ENCODE measurements at places on chromosomes 5 and 9.
A peak's percentile ranks its signal among the peaks of the same experiment; 100 is the strongest.

GRCh38 chr9:96551403-96551802, 68.2 kb downstream of the CDC14B start:
- DNase-seq = no peak

DNA sequence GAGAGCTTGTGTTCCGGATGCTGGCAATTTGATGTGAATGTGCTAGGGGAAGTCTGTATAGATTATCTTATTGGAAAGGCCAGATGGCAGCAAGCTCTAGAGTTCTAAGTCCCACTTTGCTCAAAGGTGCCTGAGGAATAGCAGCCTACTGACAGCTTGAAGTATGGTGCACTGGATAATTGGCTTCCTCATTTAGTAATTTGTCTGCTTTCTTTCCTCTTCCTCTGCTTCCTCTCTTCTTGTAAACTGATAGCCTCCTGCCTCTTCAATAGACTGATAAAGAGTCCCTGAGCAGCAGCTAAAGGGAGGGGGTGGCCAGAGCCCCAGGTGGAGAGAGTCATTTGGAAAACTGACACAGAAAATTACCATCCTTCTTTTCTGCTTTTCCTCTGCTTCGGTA, 177.3 kb downstream of the FGF1 start:
- no peak for DNase-seq

- DNase-seq = no peak
Observed at GRCh38 chr5:112163435-112163834, 255.6 kb downstream of the EPB41L4A start.

DNA sequence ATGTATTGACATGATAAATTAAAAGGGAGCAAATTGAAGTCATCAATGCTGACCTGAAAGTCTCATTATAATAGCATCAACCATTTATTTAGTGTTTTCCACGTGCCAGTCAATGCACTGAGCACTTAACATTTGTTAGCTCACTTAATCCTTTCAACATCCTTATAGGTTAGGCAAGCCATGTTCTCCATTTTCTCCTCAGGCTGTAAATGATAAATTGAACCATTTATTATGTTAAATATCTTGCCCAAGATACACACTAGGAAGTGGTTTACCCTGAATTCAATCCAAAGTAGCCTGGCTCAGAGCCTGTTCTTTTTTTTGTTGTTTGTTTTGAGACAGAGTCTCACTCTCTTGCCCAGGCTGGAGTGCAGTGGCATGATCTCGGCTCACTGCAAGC, 25.0 kb upstream of the SNX2 start:
- DNase-seq = peak; percentile 9

GRCh38 chr9:89790542-89791109, 185.8 kb downstream of the GADD45G start:
- DNase-seq = no peak

DNA sequence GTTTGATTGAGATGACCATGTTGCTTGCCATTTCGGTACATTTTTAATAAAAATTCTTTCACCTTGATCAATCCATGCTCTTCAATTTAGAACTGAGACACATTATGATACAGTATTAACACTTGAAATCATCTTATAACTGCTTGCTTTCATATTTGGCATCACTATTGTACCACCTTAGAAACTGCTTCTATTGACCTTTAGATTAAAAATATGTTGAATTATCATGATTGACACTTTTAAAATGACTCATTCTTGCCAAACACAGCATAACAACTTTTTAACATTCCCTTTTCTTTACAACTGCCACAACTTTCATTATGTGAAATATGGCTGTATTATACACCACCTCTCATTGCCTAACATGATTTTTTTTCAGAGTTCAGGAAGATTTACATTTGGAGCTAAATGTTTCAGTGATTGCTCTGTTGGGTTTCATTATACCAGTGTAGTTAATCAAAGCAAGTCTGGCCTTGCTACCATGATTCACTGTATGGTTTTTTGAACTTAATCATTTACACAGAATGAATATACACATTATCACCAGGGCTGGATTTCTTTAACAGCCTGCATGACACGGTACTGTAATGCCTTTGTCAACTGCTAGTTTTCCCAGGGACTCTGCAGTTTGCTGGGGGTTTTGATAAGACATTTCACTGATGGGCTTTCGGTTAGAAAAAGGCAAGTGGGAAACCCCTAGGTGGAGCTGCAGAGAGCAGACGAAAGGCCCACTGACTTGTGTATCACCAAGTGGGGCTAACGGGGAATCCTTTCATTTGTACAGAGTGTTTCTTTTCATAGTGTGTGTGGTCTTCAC, 93.6 kb upstream of the TLE4 start:
- DNase-seq = no peak

DNA sequence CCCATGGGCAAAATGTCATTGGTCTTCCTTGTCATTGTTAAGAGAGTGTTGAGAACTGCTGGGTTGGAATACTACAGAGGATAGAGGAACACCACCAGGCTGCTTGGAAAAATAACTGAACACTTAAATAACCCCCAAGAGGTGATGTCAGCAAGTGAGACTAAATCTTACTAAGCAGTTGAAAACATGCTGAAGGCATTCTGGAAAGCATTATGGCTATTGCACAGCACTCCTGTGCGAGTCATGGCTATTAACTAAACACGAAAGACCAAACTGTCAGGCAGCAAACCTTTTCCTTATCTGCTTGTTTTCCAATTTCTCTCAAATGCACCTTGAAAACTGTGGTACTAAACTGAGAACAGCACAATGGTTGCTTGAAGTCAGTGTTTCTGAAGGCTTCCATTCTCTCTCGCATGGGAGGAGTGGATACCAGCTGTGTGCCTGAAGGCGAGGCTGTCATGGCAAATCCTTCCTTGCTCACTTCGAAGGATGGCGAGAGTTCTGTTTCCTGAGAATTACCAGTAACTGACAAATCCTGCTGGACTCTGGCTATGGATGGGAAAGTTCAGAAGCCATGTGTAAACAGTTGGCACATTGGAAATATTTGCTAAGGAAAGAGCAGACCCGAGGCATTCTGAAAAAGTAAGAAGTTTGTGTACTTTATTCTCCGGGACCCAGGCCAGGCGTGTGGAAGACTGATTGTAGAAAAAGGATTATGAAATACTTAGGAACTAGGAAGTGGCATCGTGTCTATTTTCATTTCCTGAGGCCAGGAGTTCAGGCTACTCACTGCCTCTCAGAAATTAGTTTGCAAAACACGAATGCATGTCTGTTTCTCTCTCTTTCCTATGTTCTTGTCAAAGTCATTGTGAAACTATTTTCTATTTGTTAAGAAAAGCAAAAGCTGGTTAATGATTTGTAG, 182.1 kb downstream of the DMRT2 start:
- no peak for DNase-seq

GRCh38 chr9:5089737-5090136, 95.7 kb downstream of the INSL6 start:
- DNase-seq = no peak

DNA sequence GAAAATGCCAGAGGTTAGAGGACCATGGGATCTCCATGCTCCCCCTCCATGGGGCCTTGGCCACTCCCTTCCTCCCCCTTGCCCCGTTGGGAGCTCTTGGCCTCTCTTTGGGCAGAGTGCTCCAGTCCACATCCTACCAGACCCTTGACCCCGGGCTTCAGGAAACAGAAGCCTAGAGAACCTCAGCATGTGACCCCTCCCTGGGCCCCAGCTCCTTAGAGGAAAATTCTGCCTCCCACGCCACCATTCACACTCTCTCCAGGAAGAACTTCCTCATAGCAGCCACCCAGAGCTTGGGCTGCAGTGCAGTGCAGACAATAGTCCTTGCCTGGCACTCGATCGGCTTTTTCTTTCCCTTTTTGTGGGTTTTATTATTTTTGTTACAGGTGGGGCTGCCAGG, 6.0 kb downstream of the LHX6 start:
- peak; percentile 34 for DNase-seq

- no peak for DNase-seq
Observed at GRCh38 chr5:170151097-170151831, 45.6 kb downstream of the FOXI1 start.

DNA sequence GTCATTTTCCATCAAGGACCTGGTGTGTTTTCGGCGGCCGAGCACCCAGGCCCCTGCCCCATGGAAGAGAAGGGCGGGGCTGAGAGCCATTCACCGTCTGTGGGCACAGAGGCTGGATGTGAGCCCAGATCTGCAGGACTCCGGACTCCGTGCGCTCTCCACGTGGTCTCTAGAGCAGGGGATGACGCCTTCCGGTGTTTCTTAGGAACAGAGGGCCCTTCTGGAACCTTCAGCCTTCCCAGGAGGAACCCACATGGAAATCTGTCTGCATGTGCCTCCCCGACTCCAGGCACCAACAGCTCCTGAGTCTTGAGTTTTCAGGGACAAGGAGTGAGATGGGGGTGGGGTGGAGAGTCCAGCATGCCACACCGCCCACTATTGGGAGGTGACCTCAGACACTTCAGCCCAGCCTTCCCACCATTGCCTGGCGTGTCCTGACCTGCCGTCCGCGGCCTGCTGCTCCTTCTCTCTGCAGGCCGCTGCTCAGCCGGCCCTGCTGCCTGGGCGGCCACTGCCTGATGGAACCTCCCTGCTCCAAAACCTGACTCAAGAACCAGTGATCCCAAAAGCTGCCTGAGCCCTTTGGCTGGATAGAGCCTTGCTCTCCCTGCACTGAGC, 2.4 kb upstream of the RXRA start:
- no peak for DNase-seq

GRCh38 chr5:124729720-124730359, 16.6 kb downstream of the ZNF608 start:
- no peak for DNase-seq

DNA sequence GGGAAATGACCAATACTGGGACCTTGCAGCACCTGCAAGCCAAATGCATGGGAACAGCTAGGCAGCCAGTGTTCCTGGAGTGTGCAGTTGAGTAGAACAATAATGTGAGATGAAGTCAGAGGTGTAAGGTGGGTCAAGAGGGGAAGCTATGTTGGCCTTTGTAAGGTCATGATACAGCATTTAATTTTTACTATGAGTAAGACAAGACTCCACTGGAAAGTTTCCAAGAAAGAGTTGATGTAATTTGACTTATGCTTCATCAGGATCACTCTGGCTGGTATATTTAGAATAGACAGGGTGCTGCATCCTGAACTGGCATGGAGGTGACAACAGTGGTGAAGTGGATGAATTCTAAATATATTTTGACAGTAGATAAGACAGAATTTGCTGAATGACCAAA, 744.8 kb downstream of the KCTD16 start:
- no peak for DNase-seq

- no peak for DNase-seq
Observed at GRCh38 chr5:32272746-32273145, 40.0 kb downstream of the MTMR12 start.

DNA sequence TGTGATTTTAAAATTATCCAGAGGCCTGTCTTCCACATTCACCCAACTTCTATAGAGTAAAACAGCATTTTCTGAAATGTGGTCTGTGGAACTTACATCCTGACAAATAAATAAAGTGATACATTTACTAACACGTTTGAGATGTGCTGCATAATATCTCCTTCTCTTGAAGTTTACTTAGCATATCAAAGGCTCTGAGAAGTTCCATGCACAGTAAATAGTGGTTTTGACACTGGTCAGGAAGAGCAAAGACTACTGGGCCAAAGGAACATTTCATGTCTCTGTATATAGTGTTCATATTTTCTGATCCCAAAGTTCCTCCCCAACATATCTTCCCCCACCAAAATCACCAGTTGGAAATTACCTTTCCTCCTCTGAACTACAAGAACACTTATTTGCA, 30.5 kb upstream of the TARS1 start:
- DNase-seq = no peak

DNA sequence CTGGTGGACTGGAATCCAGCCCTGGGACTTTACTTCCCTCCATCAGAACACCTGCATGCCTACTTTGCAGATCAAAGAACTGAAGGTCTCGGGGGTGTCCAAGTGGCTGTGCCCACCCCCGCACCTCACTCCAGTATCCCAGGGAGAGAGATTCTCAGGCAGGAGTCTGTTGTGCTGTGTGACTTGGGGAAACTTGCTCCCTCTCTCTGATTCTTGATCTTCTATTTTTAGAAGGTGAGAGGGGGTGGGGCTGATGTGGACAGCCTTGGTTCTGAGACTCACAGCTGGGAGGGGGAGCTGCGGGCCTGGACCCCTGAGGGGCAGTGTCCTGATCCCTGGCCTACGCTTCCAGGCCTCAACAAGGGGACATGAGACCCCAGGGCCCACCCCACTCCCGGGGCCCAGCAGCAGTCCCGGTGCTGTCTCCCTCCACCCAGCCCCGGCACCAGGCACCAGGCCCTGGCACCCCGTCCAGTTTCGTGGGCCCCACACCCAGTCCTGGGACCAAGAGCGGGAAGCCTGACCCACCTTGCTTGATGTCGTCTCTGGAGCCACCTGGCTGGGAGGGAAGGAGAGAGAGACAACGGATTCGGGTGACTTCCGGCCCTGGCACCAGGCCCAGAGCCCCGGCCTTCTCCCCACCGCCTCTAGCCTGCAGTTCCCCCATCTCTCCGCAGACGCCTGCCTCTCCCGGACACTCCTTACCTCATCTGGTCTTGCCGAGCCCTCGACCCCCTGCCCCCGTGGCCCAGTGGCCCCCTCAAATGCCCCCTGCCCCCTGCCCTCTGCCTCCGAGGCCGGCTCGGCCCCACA, 74.0 kb upstream of the SPTLC1 start:
- DNase-seq = no peak

DNA sequence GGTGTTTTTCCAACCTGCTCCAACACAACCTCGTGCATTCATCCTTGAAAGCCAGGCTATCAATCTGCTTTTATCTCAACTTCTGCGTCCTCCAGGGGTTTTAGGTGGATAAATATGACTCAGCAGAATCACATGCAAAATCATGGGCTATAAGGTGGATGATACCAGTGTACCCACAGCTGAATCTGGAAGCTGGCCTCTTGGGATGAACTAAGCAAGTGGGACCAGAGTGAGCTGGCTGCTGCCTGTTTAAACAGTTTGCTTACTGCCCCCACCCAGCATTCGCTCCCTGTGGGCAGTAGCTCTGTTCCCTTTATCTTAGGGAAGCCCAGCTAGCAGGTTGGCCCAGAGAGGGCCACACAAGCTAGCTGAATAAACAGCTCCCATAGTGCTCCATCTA, 194.0 kb downstream of the CRB2 start:
- peak; percentile 69 for DNase-seq

DNA sequence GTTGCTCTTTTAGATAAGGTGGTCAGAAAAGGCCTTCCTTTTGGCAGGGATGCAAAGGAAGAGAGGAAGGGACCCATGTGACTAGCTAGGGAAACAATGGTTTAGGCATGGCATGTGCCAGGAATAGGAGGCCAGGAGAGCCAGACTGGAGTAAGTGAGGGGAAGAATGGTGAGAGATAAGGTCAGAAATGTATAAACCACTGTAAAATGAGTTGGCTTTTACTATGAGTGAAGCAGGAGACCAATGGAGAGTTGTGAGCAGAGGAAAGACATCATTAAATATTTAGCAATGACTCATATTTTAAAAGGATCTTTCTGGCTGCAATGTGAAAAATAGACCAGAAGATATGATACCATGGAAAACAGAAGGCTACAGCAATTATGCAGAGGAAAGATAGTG, 50.9 kb downstream of the AP3B1 start:
- no peak for DNase-seq

GRCh38 chr5:110150199-110150598, 460.5 kb downstream of the MAN2A1 start:
- no peak for DNase-seq

All from inflammatory macrophage (primary cell).